ENCODE measurements at places on chromosomes 7 and 10.

- H3K4me1 ChIP-seq, result no peaks in the 10 kb centered on the region
Measured at GRCh38 chr10:128274938-128275337, 148.7 kb upstream of the MKI67 start.

- no peak overlapping the region for H3K27ac ChIP-seq
- no peaks in the 10 kb centered on the region for H3K27me3 ChIP-seq
- H3K36me3 ChIP-seq, result no peaks in the 10 kb centered on the region
- no peak for DNase-seq
- H3K4me3 ChIP-seq, result no peak overlapping the region
- peaks cover 14% of the 10 kb centered on the region for H3K4me1 ChIP-seq
Measured at GRCh38 chr10:14884082-14884481, 5.4 kb downstream of the SUV39H2 start.

GRCh38 chr10:114541081-114541796 lies 116.8 kb downstream of the ABLIM1 start:
- peak; percentile 98 for DNase-seq
- H3K27me3 ChIP-seq, result no peaks in the 10 kb centered on the region
- no peaks in the 10 kb centered on the region for H3K36me3 ChIP-seq
- H3K4me3 ChIP-seq, result no peak overlapping the region

GRCh38 chr7:10537764-10538163 lies 435.9 kb upstream of the PHF14 start:
- no peak for DNase-seq
- H3K4me1 ChIP-seq, result no peaks in the 10 kb centered on the region
- no peak overlapping the region for H3K4me3 ChIP-seq
- H3K27me3 ChIP-seq, result no peaks in the 10 kb centered on the region
- H3K27ac ChIP-seq, result no peak overlapping the region
- no peaks in the 10 kb centered on the region for H3K36me3 ChIP-seq

- no peak overlapping the region for H3K4me3 ChIP-seq
- H3K27me3 ChIP-seq, result no peaks in the 10 kb centered on the region
- peak overlapping the region; percentile 49 for H3K27ac ChIP-seq
- peaks cover 59% of the 10 kb centered on the region for H3K4me1 ChIP-seq
- peaks cover 13% of the 10 kb centered on the region for H3K36me3 ChIP-seq
Measured at GRCh38 chr10:125006188-125006680, 64.3 kb downstream of the ZRANB1 start.

GRCh38 chr7:142150356-142150755 lies 38.8 kb downstream of the MGAM2 start:
- H3K27ac ChIP-seq, result no peak overlapping the region
- H3K27me3 ChIP-seq, result no peaks in the 10 kb centered on the region
- no peak overlapping the region for H3K4me3 ChIP-seq
- no peaks in the 10 kb centered on the region for H3K4me1 ChIP-seq
- DNase-seq, result no peak
- no peaks in the 10 kb centered on the region for H3K36me3 ChIP-seq
